Trophoblast cell (in vitro differentiated cells and primary cell): ENCODE measurements at places on chromosomes 16 and 17.

DNA sequence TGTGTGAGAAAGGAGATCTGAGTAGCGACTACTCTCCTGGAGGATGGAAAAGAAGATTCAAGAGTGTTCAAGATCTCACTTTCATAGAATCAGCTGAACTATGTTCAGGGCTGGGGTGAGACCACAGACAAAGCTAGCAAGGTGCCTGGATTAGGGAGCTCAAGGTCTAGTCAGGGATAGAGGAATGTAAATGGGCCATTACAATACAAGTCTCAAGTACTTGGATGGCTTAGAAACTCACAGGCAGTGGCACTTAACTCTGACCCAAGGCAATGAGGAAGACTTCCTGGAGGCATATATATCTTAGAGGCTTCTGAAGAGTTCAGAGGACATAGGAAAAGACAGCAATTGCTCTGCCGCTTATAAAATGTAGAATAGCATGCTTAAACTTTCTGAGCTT lies 184.9 kb upstream of the CDH11 start:
- no peak for DNase-seq

GRCh38 chr16:15521390-15521757 lies 87.0 kb downstream of the BMERB1 start:
- DNase-seq, result no peak

DNA sequence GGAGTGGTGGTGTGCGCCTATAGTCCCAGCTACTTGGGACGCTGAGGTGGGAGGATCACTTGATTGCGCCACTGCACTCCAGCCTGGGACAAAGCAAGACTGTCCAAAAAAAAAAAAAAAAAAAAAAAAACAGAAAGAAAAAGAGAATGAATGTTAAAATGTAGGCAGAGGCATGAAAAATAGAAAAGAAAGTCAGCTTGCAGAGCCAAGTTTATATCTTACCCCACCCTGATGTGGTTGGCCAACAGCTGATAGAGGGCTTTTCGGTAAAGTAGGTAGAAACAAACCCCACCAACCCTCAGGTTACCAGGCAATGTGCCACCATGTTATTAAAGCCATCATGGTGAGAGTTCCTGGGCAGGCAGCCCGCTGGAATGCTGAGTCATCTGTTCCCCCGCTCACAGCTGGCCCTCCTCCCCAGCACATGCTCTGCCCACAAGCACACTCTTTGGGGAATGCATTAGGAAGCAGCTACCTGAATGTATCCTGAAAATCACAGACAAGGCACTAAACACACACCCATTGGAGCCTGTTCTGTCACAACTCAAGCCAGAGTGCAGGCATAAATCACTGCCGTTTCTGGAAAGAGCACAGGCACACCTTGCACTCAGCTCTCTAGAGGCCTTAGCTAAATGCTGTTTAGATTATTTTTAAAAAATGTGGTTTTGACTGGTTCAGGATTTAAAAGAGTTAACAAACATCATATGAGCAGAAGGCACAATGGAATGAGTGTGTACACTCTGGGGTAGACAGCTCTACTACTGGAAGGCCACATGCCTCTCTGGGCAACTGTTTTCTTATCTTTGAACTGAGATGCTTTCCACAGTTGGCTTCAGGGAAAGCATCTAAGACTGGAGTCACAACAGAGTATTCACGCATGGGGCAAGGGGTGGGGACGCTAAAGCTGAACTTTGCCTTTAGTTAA lies 128.5 kb downstream of the PARN start:
- peak; percentile 73 for DNase-seq

- no peak for DNase-seq
These were observed 180.6 kb downstream of the COPRS start for GRCh38 chr17:31678431-31678830.

DNA sequence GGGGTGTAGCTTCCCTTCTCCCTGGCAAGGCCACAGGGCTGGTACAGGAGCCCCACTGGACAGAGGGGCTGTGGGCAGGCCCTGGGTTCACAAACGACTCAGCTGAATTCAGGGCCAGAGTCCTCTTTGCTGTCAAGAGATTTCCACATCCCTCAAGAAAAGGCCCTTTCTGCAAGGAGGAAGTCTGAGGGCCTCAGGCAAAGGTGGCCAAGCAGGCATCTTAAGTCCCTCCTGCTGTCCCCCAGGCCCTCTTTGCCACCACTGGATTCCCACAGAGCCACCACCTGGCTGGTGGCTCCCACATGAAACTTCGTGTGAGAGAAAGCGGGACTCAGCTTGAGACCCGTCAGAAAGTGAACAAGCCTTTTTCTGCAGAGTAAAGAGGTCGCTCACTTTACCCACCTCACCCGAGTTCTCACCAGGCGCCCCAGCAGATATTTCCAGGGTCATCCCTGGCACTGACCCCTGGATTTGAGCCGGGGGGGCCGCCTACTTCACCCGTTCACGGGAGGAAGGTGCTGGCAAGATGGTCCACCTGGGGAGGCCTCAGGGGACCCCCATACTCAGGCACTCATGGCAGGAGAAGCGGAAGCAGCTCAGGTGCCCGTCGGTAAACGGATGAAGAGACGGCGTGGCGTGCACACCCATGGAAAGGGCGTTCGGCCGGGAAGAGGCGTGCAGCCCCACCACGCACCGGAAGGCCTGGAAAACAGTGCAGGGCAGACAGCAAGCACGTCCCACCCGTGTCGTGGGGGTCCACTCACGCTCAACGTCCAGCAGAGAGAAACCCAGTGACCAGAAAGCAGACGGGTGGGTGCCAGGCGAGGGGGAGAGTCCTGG lies 3.6 kb downstream of the RNF166 start:
- DNase-seq, result no peak

DNA sequence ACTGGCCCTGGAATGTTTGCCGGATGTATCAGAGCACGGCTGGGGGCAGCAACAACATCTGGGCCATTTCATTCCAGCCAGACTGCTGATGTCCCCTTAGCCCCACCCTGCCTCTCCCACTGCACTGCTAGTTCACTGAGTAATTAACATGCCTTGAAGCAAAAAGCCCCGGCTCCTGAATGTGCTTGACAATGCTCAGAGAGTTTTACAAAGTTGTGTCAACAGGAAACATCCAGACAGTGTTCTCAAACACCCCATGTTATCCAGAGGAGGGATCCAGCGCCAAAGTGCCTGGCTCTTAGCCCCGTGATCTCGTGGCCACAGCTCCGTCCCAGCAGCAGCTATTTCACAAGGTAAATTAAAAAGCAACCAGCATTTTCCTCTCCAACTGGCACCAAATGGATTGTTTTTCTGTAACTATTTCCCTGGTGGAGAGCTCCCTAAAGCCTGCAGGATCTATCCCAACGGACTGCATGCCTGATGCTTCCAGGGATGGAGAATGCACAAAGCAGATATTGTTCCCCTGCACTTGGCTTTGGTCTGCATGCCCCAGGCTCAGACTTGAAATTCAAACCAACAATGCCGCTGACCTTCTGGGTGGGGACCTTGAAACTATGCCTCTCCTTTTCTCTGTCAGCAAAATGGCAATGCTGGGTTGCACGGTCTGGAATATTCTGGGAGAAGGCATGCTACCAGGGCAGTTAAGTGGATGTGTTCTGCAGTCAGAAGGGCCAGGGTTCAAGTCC lies 115.6 kb upstream of the CDH5 start:
- DNase-seq, result no peak

DNA sequence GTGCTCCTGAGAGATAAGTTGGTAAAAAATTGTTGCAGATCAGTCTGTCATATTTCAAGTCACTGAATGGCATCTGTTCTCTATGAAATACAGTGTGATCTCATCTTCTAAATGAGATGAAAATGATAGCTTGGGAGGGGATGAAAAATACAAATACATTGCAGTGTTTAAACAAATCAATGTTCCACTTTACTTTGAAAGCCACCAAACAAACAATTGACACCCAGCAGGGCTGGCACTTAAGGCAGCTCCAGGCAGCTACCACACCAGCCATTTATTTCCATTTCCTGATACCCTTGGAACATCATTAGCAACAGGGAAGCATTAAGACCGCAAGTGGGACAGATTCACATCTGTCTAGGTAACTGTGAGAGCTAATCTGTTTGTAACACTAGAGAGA lies 827.6 kb upstream of the KIF2B start:
- DNase-seq, result no peak

GRCh38 chr17:7440113-7440833 lies 961 bp downstream of the FGF11 start:
- no peak for DNase-seq

- DNase-seq, result no peak
These were observed 5.1 kb upstream of the C17orf113 start for GRCh38 chr17:42055496-42055895.

- DNase-seq, result no peak
These were observed 329.7 kb downstream of the HS3ST3B1 start for GRCh38 chr17:14630621-14631020.

DNA sequence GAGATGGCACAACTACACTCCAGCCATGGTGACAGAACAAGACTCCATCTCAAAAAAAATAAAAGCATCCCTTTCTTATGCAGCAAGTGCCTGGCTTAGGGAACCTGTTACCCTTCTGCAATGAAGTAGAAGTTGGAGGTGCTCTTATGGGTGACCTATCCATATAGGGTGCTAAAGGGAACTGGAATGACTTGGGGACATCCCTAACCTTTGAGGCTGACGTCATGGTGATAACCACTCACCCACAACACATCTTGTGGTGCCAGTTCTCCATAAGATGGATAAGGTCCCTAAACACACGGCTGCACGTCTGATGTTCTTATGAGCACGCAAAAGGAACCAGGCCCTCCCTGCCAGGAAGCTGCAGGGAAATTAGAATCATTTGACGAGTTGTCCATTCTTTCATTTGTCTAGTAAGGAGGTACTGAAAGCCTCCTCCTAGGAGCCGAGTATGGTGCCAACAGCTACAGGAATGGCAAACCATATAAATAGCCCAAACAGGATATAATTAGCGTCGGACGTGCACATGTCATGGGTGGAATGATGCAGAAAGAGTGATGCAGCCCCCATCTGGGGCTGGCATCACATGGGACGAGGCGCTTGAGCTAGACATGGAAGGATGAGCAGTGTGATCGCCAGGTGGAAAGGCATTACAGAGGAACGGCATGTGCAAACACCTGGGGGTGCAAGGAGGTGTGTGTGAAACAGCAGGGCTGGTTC lies 52.5 kb downstream of the ARHGAP27 start:
- no peak for DNase-seq

- DNase-seq, result peak; percentile 11
These were observed 106.3 kb downstream of the C16orf95 start for GRCh38 chr16:87210894-87211293.

DNA sequence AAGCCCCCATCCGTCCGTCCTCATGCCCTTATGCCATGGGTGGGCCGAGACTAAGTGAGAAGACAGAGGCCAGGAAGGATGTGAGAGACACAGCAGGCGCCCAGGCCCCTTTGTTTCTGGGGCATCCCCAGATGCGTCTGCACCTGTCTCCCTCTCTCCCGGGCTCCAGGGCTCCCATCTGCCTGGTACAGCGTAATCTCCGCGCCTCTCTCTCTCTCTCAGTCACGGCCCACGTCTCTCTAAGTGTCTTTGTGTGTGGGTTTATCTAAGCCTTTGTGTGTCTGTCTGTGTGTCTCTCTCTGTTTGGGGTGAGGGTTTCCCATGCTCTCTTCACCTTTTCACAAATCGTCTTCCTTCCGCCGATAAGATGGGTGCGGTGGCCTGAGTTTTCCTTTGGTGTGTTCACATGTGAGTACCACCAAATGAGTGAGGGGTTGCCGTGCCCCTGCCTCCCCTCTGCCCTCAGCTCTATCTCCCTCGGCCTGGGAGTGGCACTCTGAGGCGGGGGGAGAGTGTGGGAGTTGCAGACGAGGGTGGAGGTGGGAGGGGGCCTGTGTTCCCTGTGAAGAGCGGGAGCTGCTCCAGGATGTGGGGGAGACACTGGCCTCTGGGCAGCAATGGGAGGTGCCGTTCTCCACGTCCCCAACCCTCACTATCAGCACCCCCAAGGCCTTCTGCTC lies 25.8 kb upstream of the ABCC3 start:
- DNase-seq, result no peak

- DNase-seq, result no peak
These were observed 777 bp downstream of the FOXN1 start for GRCh38 chr17:28506763-28507487.

GRCh38 chr16:27401768-27402568 lies at the start of gene IL21R:
TSS of gene IL21R (plus strand) at chr16:27402174. CDS start at chr16:27430072, 27,898 bp downstream.
- DNase-seq, result no peak

DNA sequence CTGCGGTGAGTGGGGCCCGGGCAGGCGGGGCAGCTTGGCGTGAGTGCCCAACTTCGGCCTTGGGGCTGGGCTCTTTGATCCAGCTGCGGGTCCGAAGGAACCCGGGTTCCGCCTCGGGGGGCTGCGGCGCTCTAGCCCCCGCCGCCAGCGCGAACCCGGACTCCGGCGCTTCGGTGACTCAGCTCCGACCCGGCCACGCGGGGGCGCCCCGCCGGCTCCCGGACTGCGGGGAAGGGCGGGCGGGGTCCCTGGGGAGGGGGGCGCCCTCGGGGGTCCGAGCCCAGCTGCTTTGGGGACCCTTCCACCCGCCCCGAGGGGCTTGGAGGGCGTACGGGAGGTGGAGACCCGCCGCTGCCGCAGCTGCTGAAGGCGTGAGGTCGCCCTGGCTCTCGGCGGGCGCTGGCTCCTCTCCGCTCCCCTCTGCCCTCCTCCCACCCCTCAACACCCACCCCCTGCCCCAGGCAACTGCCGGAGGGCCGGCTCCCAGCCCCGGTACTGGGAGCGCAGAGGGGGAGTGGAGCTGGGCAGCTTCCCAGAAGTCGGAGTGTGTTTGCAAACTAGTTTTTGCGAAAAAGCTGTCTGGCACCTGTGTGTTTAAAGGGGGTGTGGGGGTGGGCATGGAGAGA lies 516 bp downstream of the CPNE2 start:
- DNase-seq, result peak; percentile 39

DNA sequence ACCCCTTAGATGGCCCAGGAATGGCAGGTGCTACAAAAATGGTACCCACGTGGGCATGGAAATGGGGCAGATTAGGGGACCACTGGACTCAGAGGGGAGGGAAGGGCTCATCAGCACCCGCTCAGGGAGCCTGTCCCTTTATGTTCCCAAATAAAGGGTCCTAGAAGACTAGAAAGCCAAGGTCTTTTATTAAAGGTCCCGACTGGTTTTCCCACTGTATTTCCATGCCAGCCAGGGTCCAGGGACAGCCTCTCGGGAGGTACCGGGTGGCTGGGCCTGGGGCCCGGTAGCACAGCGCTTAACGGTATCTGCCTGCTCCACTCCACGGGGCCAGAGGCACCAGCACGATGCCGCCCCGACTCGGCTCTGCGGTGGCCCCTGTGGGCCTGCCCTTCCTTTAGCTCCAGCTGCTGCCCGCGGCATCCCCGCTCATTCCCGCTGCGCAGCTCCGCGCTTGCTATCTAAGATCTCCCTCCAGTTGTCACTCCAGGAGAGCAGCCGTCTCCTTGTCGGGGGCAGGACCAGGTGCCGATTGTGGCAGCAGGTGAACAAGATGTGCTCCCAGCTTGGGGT lies 1.4 kb downstream of the NT5C start:
- DNase-seq, result no peak

GRCh38 chr16:82560805-82561325 lies 65.9 kb upstream of the CDH13 start:
- DNase-seq, result no peak

GRCh38 chr16:87973717-87974116 lies 22.5 kb downstream of the BANP start:
- no peak for DNase-seq

DNA sequence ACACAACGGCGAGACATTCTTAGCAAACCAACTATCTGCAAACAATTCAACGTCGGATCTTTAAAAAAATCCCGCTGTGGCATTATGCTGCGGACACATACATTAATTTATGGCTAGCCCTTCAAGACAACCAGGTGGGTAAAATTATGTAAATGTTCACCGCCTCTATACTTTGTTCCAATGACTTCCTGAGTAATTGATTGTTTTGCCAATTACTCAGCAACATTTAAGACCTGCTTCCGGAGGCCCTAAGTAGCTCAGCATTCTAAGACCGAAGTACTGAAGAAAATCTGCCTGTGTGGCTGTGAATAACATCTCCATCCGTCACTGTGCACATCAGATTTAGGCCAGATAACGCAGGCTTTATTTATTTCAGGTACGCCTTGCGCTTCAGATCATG lies 23.3 kb downstream of the QPRT start:
- DNase-seq, result no peak
